BE2C (cell line): ENCODE measurements at places on chromosomes 11 and 22.

DNA sequence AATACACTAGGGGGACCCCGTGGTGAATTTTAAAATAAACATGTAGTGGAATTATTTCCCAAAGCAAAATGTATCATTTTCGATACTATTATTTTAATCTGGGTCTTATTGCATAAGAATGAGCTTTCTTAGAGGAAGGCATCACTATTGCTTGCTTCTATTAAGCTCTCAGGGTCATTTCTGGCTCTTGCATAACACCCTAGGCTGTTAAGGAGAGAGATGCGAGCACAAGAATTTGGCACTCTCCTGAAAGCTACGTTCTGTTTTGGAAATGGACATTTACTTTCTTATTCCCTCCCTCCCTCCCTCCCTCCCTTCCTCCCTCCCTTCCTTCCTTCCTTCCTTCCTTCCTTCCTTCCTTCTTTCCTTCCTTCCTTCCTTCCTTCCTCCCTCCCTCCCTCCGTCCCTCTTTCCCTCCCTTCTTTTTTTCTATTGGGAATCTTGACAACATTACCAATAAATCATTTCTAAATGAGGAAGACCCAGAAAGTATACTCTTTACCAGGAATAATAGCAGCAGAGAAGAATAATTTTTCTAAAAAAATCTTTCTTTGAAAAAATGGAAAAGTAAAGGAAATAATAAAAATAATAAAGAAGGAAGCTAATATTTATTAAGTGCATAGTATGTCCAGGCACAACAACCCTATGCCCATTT is 83.6 kb upstream of the BDNF start:
- no peak for DNase-seq

DNA sequence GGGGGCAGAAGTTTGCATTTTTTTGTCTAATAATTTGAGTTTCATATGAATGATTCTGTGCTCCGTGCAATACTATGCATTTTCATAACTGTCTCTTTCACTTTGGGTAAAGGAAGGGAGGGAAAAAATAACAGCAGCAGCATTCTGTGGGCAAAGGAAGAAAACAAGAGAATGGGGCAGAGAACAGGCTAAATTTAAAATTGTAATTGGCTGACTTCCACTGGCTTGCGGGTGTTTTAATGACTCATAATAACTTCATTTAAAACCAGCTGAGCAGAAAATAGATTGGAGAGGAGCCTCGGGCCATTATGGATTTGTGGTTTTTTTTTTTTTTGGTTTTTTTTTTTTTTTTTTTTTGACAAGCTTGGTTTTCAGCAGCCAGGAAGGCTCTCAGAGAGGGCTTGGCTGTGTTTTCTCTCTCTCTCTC is 107.4 kb downstream of the ZBTB16 start:
- peak; percentile 28 for DNase-seq

DNA sequence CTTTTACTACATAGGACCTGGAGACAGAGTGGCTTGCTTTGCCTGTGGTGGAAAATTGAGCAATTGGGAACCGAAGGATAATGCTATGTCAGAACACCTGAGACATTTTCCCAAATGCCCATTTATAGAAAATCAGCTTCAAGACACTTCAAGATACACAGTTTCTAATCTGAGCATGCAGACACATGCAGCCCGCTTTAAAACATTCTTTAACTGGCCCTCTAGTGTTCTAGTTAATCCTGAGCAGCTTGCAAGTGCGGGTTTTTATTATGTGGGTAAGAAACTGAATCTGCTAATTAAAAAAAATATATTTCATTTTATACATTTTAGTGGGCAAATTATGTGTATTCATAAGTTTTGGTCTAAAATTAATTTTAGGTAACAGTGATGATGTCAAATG is 7.8 kb downstream of the BIRC3 start:
- no peak for DNase-seq

GRCh38 chr11:33015621-33016551 is at the start of gene DEPDC7:
DEPDC7 (plus strand) TSS chr11:33015878; CDS start chr11:33015956, 78 bp downstream.
- peak; percentile 88 for DNase-seq

- DNase-seq = no peak
Measured at GRCh38 chr22:23240639-23241389, 60.5 kb downstream of the BCR start.

DNA sequence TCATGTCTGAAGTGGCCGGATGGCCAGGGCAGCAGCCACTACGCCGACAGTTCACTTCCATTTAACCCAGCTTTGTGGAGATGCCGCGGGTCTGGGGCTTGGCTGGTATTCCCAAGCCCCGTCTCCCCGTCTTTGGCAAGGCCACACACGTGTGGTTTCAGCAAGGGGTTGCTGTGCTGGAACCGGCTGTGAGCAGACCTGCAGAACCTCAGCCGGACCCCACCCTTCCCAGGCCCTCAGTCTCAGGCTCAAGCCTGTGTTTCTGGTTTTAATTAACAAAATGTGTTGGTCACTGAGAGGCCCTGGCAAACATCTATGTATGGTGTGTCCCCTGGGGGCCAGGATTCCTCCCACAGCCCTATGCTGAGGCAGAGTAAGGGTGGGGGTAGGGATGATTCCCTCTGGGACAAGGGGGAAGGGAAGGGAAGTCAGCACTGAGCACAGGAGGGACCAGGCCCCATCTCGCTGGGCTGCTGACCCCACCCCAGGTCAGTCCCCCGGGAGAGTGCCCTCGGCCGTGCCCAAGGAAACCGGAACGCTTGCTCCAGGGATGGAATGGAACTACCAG is 9.3 kb downstream of the OSBPL5 start:
- DNase-seq = peak; percentile 75

GRCh38 chr11:75035256-75035655 is 46.5 kb downstream of the NEU3 start:
- DNase-seq = no peak

- DNase-seq = no peak
Measured at GRCh38 chr11:62553080-62553838, 6.7 kb upstream of the AHNAK start.

GRCh38 chr22:37052386-37053309 is 1.1 kb downstream of the KCTD17 start:
- DNase-seq = no peak

- DNase-seq = no peak
Measured at GRCh38 chr22:22571429-22571828, 12.4 kb upstream of the PRAME start.

DNA sequence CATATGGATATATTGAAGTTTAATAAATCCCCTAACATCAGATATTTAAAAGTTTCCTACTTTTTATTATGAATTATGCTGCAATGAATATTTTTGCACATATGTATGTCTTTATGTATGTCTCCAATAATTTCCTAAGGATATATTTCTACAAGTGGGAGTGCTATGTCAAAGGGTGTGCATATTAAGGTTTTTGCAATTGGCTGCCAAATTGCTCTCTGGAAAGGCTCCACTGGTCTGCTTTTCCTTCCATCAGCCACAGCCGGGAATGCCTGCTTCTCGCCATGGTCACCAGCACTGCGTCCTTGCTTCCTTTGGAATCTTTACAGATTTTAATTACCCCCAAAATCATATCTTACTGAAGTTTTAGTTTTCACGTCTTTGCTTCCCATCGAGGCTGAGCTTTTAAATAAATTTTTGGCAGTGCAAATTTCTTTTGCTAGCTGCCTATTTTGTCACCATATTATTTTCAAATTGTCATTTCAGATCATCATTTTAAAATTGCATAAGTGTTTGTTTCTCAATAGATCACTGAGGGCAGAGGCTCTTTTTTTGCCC is 221.7 kb downstream of the SNX19 start:
- DNase-seq = no peak

DNA sequence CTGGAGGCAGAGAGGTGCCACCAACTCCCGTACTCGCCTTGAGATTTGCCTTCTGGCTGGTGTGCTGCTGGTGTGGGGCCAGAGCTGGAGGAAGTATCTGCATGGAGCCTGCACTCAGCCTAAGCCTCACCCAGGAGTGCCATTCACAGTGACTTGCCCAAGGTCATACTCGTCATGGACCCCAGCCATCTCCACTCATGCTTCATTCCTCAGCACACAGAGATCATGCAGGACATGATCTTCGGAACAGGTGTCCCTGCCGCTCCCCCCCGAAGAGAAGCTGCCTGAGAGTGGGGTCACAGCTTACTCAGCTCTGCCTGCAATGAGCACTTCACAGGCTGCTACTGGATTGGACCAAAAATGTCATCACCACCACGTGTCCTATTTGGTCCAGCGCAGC is 49.0 kb downstream of the PC start:
- no peak for DNase-seq
